ENCODE measurements at places on chromosomes 3 and 15. TPM values are rescaled to one million over a fixed set of nuclear protein-coding genes. Genes with fewer than 3 reads are reported as not detected.

GRCh38 chr3:119624002-119624720 is 26.5 kb downstream of the PLA1A start:
- DNase-seq: no peak

Gene SNTN
- not detected for total RNA-seq

Gene CHST2
- 2.8 TPM for total RNA-seq

- no peak for DNase-seq
Observed at GRCh38 chr15:52102463-52102862, 10.1 kb downstream of the BCL2L10 start.

Gene ITIH3
- 0.34 TPM for total RNA-seq

GRCh38 chr3:129239991-129240390 is 9.4 kb upstream of the COPG1 start:
- DNase-seq: no peak

Gene ACSBG1
- 0.45 TPM for total RNA-seq

Gene PGBD4
- total RNA-seq: 1.4 TPM

Gene GRAMD2A
- total RNA-seq: 1.0 TPM

DNA sequence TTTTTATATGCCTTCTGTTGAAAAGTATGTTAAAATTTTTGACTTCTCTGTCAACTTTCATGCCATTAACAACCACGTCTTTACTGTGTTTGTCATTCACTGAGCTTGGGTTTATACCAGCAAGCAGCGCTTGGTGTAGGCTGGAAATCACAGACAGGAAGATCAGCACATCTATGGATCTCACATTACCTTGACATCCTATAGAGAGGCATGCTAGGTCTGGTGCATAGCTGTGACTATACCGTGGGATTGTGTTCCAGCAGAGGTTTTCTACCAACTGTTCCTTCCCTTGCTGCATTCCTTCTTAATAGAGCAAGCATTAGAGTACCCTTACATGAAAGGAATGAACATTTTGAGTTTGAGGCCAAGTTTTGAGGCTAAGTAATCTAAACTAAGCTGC is 53.0 kb downstream of the DZIP3 start:
- DNase-seq: no peak

Gene HGD
- 40.5 TPM for total RNA-seq

Gene SLC6A20
- 2.4 TPM for total RNA-seq

Gene TMC3
- total RNA-seq: not detected

Gene CIDEC
- 26.2 TPM for total RNA-seq

Measured in left colon (tissue), 2 donors.